ENCODE measurements at places on chromosomes 3 and 15.

DNA sequence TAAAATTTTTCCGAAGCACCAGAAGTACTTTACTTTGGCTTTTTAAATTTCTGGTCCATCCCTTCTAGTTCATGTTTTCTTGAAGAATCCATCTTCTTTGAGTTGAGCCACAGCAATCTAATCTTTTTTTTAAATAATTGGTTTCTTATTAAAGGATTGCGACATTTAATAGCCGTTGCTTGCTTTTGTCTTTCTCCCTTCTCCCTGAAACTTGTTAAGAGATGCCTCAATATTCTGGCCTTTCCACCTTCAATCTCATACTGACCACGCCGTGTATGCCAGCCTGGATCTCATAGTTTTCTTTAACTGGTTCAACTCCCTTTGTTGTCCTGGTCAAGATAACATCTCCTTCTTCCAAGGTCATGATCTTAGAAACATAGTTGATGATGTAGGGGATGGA, 18.4 kb upstream of the RPLP1 start:
- DNase-seq: no peak

GRCh38 chr3:42796332-42796885, 7.9 kb downstream of the HIGD1A start:
- DNase-seq: no peak

- DNase-seq: no peak
These were observed 449.3 kb downstream of the TAFA4 start for GRCh38 chr3:68483041-68483440.

DNA sequence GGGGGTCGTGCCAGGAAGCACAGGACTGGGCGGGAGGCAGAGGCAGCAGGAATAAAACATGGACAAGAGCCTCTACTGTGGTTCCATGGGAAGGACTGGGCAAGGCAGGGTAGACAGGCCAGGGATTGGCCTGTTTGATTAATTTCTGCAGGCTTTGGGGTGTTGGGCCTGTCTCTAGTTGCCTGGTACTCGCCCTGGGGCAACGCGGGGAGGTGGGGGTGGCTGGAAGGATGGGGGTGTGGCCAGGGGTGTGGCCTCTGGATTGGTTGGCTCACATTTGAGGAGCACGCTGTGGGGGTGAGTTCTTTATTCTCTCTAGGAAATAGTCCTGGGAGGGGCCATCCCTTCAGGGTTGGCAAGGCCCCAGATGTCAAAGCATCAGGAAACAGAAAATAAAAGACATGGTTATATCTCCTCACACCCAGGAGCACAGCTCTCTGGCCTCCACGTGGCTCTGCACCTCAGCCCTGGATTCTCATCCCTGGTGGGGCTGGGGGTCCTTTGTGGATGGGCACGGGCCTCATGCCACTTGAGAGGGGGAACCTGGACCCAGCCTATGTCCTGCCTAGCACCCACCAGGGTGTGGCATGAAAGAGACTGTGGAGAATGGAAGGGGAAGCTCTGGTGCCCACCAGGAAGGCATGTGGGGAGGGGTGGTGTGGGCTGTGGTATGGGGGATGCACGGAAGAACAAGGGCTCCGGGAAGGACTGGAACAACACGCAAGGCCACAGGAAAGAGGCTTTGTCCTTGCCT, 223.0 kb upstream of the LYSMD4 start:
- no peak for DNase-seq

GRCh38 chr15:38049891-38050290, 115.5 kb downstream of the TMCO5A start:
- no peak for DNase-seq

DNA sequence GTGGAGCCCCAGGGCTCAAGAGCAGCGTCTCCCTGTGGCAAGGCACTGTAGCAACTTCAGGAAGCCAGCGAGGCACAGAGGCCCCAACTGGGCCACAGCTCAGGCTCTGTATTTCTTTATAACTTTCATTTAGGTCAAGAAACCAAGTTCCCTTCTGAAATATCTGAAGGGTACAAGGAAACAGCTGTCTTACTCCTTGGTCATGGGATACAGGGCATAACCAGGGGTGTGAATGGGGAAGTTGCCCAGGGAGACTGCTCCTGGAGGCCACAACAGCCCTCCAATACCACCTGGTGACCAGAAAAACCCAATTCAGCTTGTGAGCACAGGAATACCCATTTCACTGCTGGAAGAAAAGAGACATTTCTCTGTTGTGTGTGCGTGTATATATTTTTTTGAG, 13.3 kb upstream of the SPTBN5 start:
- DNase-seq: no peak

All from activated CD4-positive, alpha-beta memory T cell treated with anti-CD3 and anti-CD28 coated beads for 36 hours (primary cell).